ENCODE measurements at places on chromosomes 11 and 22.

GRCh38 chr22:49323751-49324415 lies 503.8 kb downstream of the BRD1 start:
- no peak for DNase-seq

- no peak for DNase-seq
These were observed 34.5 kb upstream of the EED start for GRCh38 chr11:86209806-86210657.

GRCh38 chr11:32886180-32886579 lies 6.4 kb upstream of the QSER1 start:
- no peak for DNase-seq

DNA sequence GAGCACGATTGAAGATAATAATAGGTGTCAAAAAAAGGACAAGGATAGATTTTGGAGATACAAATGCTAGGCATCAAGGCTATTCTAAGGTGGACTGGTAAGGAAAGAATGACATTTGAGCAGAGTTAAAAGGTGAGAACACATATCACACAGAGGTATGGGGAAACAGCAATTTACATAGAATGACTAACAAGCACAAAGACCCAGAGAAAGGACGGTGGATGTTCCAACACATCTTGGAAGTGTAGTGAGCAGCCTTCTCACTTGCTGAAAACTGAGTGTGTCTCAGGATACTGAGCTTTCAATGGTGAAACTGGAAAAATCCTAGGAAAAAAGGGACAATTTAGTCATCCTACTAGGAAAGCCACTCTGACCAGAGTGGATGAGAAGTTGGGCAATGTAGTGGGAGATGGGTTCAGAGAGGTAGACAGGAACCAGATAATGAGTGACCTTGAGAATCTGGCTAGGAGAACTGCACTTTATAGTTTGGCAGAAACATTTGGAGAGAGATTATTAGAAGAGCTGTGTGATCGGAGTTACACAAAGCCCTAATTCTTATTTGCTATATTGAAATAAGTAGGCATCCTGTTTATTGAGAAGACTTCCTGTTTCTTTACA lies 706.0 kb downstream of the KCNA4 start:
- DNase-seq, result no peak

DNA sequence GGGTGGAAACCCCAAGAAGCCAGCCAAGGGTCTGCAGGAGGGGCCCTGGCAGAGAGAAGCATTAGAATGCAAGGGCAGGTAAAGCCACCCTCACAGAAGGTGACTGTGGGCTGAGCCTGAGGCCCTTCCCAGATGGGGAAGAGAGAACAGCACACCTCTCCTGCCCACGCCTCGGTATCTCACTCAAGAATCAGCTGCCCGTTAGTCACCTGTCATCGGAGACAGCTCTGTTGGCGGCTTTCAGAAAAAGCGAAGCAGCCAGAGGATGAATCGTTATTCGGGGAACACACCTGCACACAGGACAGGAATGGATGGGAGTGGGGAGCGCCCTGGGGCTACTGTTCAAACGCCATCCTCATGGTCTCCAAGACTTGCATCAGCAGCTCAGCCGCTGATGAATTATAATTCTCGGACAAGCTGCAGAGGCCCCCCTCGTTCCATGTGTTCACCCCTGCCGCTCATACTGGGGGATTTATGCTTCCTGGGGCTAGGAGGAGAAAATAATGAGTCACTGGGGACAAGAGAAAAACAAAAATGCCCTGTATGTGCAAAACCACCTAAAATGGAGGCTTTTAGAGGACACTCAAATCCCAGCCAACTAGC lies 21.6 kb upstream of the TMA7B start:
- DNase-seq, result no peak

DNA sequence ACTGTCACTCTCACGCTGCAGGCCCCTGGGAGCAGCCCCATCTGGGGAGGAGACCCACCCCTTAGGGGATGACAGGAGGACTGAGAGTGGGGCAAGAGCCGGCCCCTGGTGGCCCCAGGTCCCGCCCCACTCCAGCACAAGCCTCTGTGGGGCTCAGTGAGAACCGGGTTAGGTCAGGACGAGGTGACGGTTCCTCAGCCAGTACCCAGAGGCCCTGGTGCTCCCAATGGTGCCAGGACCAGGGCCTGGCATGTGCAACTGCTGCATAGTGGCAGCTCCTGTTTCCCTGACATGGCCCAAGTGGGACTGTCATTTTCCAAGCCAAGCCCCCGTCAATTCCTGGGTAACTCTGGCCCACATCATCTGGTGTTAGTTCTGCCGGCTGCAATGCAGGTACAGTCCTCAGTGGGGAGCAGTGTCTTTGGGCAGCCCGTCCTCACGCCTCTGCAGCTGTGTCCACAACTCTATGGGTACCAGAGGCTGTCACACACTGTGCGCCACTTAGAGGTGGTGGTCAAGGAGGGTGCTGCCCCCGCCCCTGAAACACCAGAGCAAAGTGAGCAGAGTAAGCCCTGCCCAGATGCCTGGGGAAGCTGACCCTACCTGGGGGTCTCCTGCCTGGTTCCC lies 15.9 kb downstream of the CHID1 start:
- no peak for DNase-seq

GRCh38 chr11:110907629-110908028 lies 195.4 kb upstream of the ARHGAP20 start:
- DNase-seq, result peak; percentile 90

DNA sequence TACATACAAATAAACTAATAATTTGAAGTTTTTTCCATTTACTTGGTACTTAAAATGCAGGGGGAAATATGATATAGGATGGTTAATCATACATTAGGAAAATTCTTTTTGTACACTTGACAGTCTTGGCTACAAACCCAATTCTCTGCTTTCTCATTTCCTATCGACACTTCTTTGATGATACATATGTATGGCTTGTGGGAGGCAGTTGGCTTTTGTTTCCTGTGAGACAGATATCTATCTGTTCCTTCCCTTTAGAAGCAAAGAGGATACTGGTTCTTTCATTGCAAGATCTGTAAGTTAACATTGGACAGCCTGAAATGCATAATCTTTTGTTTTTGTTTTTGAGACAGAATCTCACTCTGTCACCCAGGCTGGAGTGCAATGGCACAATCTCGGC lies 47.9 kb upstream of the ADORA2A start:
- peak; percentile 91 for DNase-seq

DNA sequence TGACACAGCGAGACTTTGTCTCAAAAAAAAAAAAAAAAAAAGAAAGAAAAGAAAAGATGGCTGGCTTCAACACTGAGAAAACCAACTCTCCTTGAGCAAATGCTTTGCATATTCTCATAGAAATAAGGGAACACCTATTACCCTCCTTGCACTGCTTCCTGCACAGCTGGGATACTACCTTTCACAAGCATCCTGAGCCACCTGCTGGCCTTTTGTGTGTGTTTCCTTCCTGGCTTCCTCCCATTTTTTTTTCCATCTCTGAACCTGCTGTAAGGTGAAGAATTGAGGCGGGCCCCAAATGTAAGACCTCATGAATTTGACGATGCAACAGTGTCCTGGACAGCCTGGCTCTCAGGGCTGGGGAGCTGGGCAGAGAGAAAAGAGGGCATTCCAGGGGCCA lies 1.9 kb upstream of the RFPL3 start:
- DNase-seq, result peak; percentile 8

DNA sequence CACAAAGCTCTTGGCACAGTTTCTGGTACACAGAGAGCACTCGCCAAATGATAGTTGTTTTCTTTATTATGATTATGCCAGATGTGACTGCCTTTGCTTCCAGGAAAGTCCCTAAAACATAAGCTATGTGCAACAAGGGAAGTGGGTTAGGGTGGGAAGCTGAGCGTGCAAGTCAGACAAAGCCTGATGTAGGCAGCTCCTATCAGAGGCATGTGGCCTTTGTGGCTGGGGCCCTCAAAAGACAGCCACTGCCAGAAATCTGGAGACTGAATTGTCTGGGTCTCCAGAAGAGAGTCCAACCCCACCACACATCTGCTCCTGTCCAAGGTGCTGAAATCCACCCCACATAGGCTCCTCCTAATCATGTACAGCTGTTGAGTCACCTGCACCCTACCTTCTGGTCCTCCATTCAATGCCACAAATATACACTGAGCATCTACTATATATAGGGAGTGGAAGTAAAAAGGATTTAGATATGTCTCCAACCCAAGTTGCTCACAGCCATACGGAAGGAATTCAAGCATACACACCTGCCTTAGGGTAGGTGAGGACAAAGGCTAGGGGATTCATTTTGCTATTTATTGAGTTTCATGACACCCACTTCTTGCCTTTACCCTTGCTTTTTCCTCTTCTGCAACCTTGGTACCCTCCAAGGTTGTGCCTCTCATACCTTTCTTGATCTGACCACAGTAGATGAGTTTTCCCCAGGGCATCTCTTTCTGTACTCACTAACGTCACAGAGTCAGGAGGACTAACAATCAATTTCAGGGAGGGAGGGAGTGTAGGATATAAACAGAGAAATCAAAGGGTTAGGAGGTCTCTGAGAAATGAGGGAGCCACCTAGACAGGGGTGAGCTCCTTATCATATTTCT lies 12.4 kb downstream of the SEC14L3 start:
- peak; percentile 42 for DNase-seq

- no peak for DNase-seq
These were observed 5.8 kb downstream of the CYB5R2 start for GRCh38 chr11:7667460-7667859.

- DNase-seq, result no peak
These were observed 23.2 kb downstream of the AMOTL1 start for GRCh38 chr11:94791216-94791889.

- no peak for DNase-seq
These were observed 750 bp downstream of the XRCC6 start for GRCh38 chr22:41621911-41622179.

DNA sequence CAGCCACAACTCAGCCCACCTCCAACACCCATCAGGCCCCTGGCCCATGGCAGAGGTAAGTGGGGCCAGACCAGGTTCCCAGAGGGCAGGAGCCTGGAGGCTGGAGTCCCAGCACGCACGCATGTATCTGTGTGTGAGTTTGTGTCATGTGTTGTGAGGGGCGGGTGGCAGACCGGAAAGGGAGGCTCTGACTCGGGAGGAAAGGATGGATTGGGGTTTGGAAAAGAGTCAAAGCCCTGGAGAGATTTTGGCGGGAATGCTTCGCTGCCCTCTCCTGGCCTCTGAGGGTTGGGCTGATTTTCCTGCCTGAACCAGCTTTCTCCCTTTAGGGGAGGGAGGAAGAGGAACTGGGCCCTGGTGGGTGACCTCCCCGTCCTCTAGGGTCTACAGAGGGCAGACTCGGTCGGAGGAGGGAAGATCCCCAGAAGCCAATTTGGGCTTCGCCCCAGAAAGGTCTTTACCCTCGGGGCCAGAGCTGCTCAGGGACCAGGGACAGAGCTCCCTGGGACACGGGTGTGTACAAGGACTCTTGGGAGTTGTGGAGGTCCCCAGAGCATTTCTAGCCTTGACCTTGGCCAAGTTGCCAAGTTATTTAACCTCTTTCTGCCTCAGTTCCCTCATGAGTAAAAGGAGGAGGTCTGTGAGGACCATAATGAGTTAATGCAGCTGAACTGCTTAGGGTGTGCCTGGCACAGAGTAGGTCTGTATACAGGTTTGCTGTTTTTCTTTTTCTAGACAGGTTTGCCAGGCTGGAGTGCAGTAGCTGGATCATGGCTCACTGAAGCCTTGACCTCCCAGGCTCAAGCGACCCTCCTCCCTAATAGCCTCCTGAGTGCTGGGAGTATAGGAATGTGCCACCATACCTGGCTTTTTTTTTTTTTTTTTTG lies 6.9 kb downstream of the C11orf68 start:
- DNase-seq, result no peak

DNA sequence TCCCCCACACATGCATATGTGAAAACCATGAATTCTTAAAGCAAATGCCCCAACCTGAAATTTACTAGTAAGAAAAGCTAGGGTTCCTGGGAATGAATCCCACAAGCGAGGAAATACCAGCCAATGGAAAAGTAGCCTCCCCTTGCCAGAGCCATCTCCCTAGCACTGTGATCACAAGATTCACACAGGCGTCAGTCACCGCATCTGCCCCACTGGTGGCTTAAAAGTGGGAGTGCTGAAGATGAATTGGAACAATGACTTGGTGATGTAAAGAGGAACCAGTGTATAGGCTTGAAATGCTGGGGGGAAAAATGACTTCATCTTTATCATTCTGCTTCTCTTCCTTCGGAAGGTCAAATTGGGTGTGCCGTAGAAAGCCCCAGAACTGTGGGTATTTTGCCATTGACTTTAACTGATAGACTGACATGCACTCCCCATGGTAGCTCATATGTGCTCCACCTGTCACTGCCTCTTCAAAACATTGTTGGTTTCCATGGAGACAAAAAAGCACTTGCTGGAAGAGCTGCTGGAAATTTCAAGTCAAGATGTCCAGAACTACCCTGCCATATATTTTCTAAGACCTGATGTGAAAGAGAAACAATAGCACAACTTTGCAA lies 19.2 kb upstream of the ASPHD2 start:
- DNase-seq, result no peak

GRCh38 chr22:49657974-49658590 lies 169.6 kb downstream of the BRD1 start:
- DNase-seq, result no peak

DNA sequence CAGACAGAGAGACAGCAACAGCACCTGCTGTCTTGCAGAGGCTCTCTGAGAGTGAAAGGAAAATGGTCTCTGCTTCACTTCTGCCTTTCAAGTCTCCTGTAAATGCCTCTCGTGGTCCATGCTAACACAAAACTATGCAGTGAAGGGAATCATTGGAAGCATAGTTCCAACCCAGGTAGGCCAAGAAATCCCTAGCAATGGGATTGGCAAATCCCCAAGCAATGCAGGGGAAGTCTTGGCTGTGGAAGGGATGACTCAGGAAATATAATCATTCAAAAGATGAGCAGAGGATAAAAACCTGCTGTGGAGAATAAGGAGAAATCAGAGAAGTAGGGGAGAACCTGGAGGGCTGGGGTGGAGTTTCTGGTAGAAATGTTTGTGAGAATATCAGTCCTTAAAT lies 216.1 kb upstream of the ZBED5 start:
- no peak for DNase-seq

DNA sequence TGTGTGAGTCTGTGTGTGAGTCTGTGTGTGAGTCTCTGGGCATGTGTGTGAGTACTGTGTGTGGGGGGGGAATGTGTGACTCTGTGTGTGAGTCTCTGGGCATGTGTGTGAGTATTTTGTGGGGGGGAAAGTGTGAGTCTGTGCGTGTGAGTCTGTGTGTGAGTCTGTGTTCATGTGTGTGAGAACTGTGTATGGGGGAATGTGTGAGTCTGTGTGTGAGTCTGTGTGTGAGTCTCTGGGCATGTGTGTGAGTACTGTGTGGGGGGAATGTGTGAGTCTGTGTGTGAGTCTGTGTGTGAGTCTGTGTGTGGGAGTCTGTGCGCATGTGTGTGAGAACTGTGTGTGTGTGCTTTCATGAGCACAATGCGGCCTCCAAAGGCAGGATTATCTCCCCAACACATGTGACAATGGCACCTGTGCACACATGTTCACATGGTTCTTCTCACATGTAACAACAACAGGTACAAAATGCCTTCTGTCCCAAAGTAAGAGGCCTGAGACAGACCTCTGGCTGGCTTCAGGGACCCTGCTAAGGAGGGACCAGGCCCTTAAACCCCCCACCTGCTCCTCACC lies 1.6 kb downstream of the CD5 start:
- DNase-seq, result no peak
